Fibroblast of pulmonary artery (primary cell): ENCODE measurements at places on chromosomes 12 and 14.

DNA sequence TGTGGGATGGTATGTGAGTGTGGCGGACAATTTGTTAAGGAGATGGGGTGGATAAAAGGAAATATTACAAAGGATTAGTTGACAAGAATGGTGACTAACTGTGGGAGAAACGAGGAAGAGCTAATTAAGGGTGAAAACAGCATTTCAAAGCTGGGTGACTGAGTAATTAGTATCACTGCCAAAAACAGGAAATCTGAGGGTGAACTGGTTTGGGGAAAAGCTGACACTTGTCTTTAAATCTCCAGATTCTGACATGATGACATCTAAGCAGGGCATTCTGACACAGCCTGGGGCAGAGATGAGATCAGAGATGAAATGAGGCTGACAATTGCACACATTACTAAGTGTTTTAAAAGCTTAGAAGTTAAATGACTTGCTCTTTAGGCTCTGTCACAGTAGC lies 42.4 kb upstream of the CCDC175 start:
- no peak for DNase-seq

- peak; percentile 36 for DNase-seq
Observed at GRCh38 chr14:52259434-52259833, 8.1 kb upstream of the PTGDR start.

DNA sequence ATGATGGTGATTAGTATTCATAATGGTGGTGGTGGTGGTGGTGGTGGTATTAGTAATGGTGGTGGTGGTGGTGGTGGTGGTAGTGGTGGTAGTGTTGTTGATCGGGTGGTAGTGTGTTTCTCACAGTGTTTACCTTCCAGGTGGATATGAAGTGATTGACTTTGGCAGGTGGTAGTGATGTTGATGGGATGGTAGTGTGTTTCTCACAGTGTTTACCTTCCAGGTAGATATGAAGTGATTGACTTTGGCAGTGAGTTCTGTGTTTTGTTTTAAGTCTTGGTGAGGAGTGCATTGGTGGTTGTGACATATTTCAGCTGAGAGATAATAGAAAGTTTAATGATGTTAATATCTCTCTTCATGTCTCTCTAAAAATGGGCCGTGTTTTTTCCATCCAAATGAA lies 189.4 kb downstream of the TMTC2 start:
- no peak for DNase-seq

DNA sequence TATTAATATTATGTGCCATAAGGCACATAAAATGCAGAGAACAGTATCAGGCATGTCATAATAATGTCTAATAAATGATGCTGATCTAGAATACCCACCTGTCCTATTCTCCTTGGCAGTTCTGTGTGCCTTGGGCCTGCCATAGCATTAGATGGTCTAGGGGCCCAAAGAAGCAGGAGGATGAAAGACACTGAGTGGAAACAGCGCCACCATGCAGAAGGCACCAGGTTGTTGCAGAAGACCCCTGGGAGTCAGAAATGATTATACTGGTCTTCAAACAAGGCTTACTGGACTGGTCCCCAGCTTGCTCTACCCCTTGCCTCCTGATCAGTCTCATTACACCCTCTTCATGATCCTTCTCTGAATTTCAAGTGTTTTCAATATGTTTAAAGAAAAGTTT lies 353.3 kb downstream of the GRIN2B start:
- DNase-seq: no peak

GRCh38 chr14:56112781-56113180 lies 5.4 kb upstream of the PELI2 start:
- DNase-seq: no peak

- no peak for DNase-seq
Observed at GRCh38 chr12:127113945-127114344, 1153.0 kb upstream of the TMEM132C start.

GRCh38 chr12:38316391-38317129 lies at the start of gene ALG10B:
ALG10B (plus strand) TSS chr12:38316774; CDS start chr12:38316894, 120 bp downstream.
- peak; percentile 98 for DNase-seq

GRCh38 chr14:91138511-91139359 lies 24.9 kb downstream of the DGLUCY start:
- DNase-seq: peak; percentile 48
